ENCODE measurements at places on chromosomes 6 and 20.

GRCh38 chr6:107662333-107662732 lies 161.8 kb downstream of the SCML4 start:
- DNase-seq, result no peak

GRCh38 chr6:105250533-105250932 lies 70.7 kb upstream of the POPDC3 start:
- no peak for DNase-seq

GRCh38 chr6:125810445-125810844 lies 19.7 kb downstream of the NCOA7 start:
- no peak for DNase-seq

DNA sequence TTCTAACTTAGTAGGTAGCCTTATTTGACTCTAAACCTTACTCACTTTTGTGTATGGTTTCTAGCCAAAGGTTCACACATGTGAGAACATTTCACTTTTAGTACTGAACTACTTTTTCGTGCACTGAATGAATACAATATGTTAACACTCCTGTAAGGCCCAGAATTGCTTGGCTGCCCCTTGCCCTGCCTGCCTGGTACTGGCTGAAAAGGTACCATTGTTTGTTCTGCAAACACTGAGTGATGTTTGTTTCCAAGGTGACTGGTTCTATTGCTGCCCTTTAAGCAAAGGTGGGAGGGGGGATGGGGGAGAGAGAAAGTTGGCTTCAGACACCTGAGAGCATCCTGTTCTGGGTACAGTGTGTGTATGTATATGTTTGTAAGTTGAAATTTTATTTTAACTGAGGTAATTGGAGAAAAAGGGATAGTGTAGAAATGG lies 31.2 kb downstream of the RREB1 start:
- DNase-seq, result no peak

- no peak for DNase-seq
Observed at GRCh38 chr6:154213782-154214181, 142.8 kb downstream of the IPCEF1 start.

DNA sequence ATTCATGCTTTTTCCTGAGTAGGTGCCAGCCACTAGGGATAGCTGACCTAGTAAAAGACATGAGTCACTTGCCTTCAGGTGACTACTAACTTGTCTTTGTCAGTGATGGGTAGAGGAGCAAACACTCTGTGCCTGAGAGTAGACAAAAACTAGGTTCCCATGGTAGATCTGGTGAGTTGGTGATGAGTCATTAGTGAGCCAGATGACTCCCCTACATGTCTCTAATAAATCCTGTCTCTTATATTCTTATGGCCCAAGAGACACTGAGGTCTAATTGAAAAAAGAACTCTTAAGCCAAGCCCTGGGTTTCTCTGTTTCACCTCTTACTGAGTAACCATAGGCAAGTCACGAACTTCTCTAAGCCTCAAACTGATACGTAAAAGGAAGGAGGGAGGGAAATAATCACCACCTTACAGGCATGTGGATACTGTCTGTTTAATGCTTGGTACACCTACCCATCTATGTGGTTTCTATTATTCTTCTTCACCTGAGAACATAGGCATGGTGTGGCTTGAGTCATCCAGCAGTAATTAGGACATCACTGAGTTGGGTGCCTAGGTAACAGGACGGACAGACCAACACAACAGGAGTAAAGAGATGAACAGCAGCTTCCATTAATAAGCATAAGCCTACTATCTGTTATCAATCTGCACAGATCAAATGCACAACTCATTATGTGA lies 20.3 kb downstream of the TTPAL start:
- DNase-seq, result no peak

GRCh38 chr6:35736982-35737412 lies at the start of gene ARMC12:
TSS of gene ARMC12 (plus strand) at chr6:35737032. CDS start at chr6:35737109, 77 bp downstream.
- no peak for DNase-seq

DNA sequence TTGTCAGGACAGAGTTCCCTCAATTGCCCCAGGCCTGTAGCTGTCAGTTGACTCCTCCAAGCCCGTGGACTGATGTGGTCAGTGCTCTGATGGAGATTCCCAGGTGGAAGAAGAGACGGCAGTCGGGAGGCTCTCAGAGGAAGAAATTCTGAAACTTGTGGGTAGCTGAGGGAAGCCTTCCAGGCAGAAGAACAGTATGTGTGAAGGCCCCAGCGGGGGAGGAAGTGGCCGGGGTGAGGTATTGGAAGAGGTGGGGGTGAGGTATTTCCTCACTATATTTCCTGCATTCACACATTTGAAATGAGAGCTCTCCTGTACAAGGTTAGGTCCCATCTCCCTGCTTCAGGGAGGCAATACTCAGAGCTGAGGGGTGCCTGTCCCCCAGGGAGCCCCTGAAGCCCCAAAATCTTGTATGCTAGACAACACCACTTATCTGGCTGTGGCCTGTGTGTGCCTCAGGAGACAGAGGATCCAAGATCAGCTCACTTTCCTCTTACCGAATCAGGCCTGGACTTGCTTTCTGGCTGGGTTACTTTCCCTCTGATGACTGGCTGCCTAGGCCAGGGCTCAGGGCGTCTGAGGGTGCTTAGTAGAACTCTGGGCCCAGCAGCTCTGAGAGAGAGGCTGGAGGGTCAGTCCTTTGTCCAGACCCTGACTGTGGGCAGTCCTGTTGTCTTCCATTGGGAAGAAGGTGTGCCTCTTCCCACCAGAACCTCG lies 49.3 kb upstream of the MYL9 start:
- DNase-seq, result no peak

DNA sequence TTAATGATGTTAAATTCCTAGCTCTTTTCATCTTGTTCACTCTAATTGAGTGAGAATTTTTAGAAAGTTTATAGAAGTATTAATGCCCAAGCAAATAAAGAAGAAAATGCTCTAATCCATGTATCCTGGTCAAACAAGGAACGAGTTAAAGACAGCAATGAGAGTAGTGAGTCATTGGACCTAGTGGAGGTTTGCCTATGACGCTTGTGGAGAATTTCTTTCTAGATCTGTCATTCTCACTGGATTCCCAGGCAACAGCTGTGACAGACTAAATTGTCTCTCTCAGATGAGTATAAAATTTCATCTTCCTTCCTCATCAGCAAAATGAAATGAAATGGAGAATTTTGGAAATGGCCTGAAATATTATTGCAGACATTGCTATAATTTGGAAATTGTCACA lies 127.9 kb downstream of the COL19A1 start:
- no peak for DNase-seq

- no peak for DNase-seq
Observed at GRCh38 chr20:7650086-7650879, 290.0 kb downstream of the HAO1 start.

GRCh38 chr6:7390226-7390878 lies 744 bp downstream of the RIOK1 start:
- no peak for DNase-seq

- no peak for DNase-seq
Observed at GRCh38 chr6:21909321-21909720, 315.8 kb downstream of the SOX4 start.

DNA sequence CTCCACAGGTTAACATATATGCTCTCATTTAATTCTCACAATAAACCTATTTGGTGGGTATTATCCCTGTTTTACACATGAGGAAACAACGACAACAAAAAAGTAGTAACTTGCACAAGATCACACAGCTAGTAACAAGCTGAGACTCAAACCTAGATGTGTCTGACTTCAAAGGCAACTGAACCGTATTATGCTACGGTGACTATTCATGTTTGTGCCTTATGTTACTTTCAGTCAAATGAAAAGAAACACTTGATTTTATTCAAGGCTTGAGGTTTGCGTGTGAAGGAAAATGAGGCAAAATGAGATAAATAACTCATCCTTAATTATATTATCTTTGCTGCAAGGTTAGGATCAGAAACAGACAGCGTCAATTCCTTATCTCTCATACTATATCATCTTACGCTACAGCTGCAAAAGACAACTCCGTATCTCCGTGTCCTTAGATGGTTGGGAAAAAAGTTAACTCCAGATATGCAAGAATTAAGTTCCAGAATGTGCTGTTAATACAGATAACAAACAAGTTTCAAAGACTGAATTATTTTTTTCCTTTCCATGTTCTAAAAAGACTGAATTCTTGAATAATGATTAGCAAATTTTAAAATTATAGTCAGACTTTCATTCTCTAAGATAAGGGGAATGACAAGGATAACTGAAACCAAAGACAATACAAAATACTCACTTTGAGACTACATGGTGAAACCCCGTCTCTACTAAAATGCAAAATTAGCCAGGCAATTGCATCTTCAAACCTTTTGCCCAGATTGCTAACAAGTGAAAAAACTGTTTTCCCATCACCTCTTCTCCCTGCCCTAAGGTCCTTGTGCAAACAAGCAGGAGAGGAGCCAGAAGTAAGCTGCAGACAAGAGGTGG lies 27.8 kb downstream of the STAU1 start:
- no peak for DNase-seq

DNA sequence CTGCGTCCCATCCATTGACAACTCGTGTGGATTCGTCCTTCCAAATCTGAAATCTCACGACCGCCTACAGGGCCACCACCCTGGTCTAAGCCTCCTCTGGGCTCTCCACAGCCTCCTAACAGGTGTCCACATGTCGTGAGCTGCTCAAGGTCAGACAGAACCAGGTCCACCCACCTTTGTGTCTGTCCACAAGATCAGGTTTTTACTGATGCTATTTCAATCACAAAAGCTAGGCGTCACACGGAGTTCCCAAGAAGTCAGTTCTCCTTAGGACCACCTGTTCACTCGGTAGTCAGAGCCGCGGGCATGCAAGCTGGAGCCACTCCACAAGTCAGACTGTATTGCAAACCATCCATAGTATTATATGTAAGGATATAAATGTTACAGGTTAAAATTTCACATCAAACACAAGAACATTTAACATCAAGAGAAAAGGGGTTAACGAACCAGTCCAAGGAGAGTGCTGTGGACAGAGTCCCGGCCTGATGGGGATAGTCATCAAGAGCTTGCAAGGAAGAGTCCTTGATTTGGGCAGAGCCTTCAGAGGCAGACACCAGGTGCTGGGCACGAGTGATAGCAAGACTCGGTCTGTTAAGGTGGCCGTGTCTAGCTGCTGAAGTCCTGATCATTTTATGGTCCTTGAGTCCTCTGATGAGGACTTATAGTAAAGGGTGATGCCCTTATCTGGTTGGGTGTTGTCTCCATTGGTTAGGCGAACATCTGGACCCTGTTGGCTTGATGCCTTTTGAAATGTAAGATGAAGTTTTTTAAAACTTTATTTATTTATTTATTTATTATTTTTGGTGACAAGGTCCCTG lies 731 bp upstream of the DNPH1 start:
- DNase-seq, result no peak

GRCh38 chr20:796921-797320 lies 28.6 kb upstream of the SLC52A3 start:
- DNase-seq, result no peak

GRCh38 chr6:11712760-11713159 lies 65.8 kb downstream of the ADTRP start:
- DNase-seq, result no peak

DNA sequence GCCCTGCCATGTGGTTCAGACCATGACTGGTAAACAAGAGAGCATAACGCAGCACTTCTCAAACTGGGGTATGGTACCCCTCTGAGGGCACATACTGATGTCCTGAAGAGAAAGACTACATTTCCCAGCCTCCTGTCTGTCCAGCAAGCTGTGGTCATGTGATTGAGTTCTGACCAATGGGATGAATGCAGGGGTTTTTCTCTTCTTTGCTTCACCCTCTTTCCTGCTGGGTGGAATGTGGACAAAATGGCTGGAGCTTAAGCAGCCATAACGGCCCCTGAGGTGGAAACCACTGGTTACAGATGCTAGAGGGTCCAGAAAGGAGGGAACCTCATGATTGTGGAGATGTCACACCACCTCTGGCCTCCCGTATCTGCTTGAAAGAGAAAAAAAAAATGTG lies 19.4 kb upstream of the KCNB1 start:
- no peak for DNase-seq

DNA sequence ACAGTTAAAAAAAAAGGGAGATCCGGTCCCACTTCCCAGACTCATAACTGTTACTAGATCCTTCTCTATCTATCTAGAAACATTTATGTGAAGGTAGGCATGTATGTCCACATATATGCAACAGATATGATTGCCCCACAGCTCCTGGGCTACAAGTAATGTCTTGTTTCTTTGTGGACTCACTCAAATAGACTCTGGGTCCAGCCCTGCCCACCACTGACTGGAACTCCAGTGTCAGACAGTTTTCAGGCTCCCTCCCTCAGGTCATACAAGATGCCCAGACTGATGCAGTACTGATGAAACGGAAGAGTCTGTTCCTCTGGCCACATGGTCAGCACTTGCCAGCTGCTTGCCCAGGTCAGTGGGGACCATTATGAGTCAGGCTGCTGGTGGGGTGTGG lies 30.8 kb upstream of the IER3 start:
- DNase-seq, result no peak

GRCh38 chr20:35263532-35264341 lies 14.2 kb downstream of the MMP24OS start:
- DNase-seq, result no peak

DNA sequence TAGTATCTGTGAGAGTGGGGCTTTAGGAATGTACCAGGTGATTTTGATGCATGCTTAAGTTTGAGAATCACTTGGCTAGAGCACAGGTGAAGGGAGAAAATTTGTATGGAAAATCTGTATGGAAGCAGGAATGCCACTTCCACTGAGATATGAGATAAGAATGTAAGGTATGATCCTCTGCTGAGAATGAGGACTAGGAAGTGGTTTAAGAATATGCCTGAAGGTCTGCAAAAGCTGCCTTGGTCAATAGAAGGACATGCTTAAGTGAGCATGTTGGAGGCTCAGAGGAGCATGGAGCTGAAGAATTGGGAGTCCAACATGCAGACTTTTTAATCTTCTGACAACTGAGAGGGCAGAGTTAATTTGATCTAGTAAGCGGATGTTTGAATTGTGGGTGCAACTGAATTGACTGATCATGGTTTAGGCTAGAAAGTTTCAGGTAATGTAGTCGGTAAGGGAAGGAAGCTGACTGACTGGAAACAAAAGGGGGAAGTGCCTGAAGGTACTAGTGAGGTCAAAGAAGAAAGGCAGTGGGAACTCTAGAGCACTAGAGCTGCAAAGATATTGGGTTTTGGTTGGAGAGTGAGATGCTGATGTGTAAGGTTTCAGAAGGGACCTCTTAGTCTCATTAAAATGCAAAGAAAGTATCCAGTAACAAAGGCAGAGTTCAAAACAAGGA lies 28.6 kb upstream of the NOTCH4 start:
- no peak for DNase-seq

- DNase-seq, result no peak
Observed at GRCh38 chr20:14745830-14746229, 408.4 kb upstream of the FLRT3 start.

DNA sequence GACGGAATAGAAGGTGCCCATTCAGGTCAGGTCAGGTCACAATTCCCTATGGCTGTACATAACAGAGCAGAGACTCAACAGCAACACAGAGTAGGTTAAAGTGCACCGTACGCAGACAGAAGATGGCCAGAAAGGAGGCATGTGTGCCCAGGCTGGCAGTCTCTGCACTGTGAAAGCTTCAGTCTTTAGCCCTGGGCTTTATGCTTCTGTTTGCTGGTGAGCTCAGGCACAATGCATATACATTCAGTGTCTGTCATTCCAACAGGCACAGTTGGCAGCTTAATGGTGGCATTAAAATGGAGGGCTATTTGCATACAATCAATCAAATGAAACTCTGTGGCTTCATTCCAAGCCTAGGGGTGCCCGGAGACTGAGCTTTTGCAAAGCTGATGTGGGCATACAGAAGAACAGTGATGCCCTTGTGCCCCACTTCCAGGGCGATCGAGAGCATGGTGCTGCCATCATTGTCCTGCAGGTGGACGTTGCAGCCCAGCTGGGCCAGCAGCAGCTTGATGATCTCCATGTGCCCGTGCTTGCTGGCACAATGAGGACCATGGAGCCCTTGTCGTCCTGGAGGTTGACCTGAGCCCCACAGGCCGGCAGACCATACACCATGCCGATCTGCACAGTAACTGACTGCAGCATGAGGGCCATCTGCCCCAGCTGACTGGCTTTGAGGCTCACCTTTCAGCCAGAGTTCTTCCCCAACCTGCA lies 22.4 kb downstream of the TRMT6 start:
- no peak for DNase-seq
